T-helper 22 cell (primary cell): ENCODE measurements at places on chromosomes 3 and 15.

DNA sequence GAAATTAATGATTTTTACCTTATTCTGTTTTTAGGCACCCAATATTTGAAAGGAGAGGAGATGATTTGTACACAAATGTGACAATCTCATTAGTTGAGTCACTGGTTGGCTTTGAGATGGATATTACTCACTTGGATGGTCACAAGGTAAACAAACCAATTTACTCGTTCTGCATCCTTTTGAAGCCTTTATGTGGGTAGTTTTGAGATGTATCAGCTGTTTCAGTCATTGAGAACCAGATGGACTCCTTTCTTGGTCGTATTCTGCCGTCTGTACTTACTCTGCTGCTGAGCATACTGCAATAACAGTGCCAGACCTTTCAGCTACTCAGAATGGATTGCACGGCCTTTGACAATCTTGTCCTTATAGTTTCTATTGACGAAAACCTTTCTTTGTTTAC lies 13.3 kb downstream of the DNAJB11 start:
- DNase-seq = no peak

DNA sequence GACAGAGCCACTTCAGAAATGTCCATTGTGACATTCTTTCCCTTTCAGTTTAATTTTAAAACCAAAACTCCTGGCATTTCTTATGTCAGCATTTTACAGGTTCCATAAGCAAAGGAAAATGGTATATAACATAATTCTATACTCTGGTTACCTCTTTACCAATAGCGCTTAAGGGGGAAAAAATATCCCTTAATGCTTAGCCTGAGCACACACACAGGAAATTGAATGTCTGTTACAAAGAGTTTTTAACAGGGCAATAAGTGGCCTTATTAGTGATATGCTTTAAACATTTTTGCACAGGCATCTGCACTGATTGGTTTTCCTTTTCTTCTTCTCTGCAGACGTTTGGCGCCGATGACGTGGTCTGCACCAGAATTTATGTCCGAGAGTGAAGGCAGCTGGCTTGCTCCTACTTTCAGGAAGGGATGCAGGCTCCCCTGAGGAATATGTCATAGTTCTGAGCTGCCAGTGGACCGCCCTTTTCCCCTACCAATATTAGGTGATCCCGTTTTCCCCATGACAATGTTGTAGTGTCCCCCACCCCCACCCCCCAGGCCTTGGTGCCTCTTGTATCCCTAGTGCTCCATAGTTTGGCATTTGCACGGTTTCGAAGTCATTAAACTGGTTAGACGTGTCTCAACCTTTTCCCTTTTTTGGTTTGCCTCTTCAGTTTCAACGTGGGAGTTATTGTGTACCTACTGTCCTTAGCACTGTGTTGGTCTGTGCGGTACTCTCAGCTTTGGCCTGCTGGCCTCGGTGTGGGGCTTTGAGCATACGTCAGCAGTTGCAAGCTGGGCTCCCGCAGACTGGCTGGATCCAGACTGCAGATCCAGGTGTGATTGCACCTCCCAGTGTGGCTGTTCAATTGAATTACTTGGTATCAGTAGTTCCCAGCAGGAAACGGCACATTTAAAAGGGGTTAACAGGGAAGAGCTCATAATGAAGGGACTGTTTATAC lies 7.7 kb downstream of the CRABP1 start:
- DNase-seq = no peak

DNA sequence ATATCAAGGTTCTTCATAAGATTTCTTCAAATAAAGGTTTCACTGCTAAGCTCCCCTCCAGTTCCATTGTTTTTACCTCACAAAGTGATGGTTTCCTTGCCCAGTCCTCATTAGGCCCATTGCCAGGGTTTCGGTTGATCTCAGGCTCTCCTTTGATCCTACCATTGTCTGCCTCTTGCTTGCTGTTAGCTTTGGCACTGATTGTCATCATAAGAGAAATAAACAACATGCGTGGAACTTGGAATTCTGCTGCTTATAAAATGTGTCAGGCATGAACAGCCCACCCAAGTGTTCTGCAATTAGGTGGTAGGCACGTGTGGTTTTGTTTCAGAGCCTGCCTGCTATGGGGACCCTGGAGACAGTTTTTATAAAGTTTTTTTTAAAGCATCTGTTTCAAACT lies 107.6 kb upstream of the BFSP2 start:
- no peak for DNase-seq

- no peak for DNase-seq
These were observed 55.4 kb downstream of the OCA2 start for GRCh38 chr15:28043691-28044091.

- DNase-seq = no peak
These were observed 218.8 kb downstream of the UBE2E2 start for GRCh38 chr3:23421811-23422516.

DNA sequence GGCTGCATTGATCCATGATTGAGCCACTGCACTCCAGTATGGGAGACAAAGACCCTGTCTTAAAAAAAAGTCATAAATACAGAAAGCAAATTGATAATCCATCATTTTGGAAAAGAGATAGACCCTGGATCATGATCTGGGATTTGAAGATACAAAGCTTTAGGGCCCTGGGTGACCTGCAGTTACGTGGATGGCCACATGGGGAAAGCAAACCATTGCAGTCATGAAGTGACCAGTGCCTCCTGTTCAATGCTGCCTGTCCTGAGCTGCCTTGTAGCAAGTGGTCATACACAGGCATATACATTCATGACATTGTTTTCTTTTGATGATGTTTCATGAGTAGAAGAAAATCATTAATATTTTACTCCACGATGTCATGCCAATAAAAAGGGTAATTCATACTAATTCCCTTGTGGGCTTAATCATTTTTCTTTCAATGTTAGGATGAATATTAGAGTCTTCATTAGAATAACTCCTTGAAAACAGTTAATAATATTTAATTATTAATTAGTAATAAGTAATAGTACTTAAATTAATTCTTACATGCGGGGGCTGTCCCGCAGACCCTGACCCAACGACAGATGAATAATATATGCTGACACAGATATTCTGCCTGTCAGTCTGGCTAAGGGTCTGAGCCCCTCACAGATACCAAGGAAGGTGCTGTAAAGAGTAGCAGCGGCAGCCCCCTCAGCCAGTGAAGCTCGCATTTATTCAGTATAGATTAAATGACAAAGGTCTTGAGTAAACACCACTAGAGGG lies 109.0 kb upstream of the UNC13C start:
- DNase-seq = no peak
